Activated T-helper 2 cell treated with anti-CD3 and anti-CD28 coated beads, Interferon-gamma antibody, Interleukin-2, Interleukin-4, amounts not matched to agents 10 μg/mL and 5 μg/mL and 100 μg/mL, durations not matched to agents 14 hours and 24 hours and 36 hours (primary cell): ENCODE measurements at places on chromosomes 4 and X.

- DNase-seq, result no peak
These were observed 1027.3 kb downstream of the PCDH18 start for GRCh38 chr4:136505020-136505419.

DNA sequence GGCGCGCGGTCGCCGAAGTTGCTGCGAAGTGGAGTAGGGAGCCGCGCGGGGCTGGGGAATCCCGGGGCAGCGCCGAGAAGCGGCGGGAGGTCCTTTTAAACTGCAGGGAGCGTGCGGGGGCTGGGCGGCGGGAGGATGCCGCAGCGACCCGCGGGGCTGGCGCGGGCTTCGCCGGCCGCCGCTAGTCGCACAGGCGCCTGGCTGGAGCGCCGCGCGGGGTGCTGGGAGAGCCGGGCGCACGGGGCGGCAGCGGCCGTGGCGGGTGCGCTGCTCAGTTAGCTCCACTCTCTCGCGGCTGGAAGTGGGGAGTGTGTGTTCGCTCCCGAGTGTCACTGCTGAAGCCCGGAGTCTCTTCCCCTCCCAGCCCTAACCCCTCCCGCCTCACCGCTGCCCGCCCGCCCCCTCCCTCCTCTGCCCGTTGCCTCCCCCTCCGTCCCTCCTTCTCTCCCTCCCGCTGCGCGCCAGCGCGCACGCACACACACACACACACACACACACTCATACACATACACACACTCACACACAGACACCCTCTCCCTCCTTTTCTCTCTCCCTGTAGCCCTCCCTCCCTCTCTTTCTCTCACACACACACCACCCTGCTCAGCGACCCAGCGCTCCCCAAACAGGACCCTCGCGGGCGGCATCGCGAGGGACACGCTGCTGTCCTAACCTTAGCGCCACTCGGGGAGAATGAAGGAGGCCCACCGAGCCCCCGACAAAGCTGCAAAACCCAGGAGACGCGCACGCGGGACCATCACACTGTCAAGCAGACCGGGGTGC, at the start of gene NDNF:
Gene NDNF, minus strand, starts transcription at position 312 of the 780 bp plus-strand sequence. CDS start 26,698 bp downstream, outside the sequence.
- DNase-seq, result peak; percentile 23

- no peak for DNase-seq
These were observed 18.9 kb downstream of the ZBTB33 start for GRCh38 chrX:120269373-120270035.

DNA sequence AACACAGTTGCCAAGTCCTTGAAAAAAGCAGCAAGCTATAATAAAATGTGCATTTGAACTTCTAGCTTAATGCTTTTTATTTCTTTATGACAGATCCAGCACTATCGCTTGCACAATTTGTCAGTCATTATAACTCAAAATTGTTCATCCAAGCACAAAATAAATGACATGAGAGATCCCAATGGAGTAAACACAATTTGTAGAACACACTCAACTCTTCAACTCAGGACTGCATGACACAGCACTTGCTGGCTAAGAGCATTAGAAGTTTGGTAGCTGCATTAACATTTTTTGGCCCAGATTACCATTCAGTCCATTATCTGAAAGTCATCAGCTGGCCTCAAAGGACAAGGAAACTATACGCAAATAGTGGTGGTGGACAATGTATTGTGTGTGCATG, 530.1 kb downstream of the INPP4B start:
- no peak for DNase-seq

GRCh38 chr4:76366737-76367136, 54.2 kb downstream of the CCDC158 start:
- no peak for DNase-seq

- no peak for DNase-seq
These were observed 185.4 kb upstream of the MTMR8 start for GRCh38 chrX:64580605-64581004.

DNA sequence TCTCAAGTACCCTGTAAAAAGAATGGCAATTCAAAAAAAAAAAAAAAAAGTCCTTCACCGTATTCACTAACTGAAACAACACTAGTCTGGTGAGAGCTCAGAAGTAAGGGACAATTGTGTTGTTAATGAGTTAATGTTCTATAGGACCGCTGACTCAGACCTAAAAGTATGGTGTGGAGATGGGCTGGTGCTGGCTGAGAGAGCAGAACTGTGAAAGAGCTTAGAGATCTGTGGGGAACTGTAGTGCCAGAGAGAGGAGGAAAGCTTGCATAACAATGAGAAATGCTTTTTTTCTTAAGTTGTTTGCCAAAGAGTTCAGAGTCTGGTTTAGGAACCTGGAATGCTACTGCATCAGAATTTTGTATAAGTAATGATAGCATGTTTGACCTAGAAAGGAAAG, 65.1 kb downstream of the LHFPL1 start:
- DNase-seq, result no peak

- no peak for DNase-seq
These were observed 298.8 kb downstream of the TEX13A start for GRCh38 chrX:104921584-104922205.

- DNase-seq, result no peak
These were observed 6.0 kb downstream of the SLC2A9 start for GRCh38 chr4:10015140-10015753.

DNA sequence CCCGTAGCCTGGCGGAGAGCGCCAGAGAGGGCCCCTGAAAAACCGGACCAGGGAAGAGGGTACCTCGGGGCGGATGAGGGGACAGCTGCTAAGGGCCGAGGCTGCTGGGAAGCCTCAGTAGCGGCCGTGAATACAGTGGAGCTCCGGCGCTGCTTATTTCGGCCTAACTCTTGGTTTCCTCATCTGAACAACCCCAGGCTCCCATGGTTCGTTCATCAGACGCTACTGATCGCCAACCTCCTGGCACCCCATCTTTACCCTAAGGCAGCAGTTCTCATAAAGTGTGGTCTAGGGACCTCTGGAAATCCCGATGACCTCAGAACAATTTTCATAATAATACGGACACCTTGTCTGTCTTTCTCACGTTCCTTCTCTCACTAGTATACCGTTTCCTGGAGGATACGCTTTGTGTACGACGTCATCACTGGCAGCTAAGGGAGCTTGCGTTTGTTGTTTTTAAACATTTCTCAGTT, 645 bp upstream of the RAB28 start:
- DNase-seq, result no peak

- DNase-seq, result no peak
These were observed 36.0 kb downstream of the IRF2 start for GRCh38 chr4:184438375-184438774.

- DNase-seq, result no peak
These were observed 10.1 kb upstream of the NEUROG2 start for GRCh38 chr4:112526061-112526460.

DNA sequence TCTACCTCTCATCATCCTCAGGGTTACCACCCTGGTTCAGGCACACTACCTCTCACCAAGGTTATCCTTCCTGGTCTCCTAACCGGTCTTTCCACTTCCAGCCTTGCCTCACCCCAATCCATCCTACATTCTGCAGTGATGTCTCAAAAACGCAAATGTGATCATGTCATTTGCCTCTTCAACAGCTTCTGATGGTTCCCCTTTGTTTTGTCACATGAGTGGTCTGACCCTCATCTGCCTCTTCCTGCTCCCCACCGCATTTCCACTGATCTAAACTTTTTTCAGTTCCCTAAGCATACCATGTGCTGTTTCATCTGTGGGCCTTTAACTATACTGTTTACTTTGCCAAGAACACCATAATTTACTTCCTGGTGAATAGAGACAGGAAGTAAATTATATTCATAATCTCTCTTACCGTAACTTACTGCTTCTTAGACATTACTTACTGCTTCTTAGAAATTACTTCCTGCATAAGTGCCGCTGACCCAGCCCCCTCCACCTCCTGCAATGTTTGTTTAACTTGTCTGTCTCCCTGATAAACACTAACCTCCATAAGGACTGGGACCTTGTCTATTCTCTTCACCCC, 27.1 kb upstream of the NSUN7 start:
- DNase-seq, result no peak

- DNase-seq, result no peak
These were observed 32.8 kb downstream of the ABCE1 start for GRCh38 chr4:145130788-145131399.

GRCh38 chrX:108537005-108537404, 97.4 kb downstream of the COL4A5 start:
- DNase-seq, result no peak

- no peak for DNase-seq
These were observed 33.2 kb downstream of the NBDY start for GRCh38 chrX:56762220-56762619.

DNA sequence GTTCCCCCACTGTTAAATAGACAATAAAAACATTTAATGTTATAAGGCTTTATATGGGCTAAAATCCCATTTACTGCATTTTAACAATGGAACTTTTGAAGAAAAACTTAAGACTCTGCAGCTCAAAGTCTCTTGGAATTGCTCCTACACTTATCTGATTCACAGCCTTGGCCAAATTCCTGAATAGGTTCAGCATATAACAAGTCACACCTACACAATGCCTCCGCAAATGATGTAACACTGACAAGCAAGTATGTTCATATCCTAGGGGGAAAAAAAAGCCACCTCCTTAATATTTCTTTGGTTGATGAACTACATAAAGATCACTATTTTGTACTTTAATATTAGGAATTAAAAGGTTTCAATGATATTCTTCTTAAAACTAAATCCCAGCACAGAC, 34.5 kb downstream of the RPS6KA6 start:
- no peak for DNase-seq

GRCh38 chr4:154014407-154015321, 225.8 kb upstream of the SFRP2 start:
- no peak for DNase-seq

- DNase-seq, result no peak
These were observed 295.2 kb upstream of the AGA start for GRCh38 chr4:177737387-177737940.

GRCh38 chr4:60422439-60422838, 777.7 kb upstream of the ADGRL3 start:
- DNase-seq, result no peak

DNA sequence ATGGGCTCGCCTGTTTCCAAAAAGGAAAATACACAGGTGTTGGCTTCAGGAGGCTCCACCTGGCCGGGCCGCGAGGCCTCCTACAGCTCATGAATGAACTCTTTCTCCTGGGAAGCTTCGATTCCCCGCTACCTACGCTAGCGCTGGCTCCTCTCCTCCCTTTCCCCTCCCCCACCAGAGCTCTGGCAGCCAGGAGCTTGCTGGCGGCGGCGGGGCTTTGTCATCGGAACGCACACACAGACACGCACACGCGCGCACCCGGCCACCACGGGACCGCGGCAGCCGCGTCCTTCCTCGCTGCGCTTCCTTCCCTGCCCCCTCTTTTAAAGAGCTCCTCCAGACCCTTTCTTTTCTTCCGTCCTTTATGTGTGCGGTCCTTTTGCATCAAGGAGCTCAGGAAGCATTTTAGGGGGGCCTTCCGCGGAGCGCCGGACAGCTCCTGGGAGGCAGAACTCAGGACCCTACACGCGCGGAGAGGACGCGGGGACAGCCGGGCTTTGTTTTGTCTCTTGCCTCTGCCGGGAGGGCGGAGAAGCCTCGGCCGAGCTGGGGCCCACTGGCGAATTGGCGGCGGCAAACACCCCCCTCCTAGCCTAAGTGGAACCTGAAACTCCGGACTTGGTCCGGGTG, 70.2 kb upstream of the BCOR start:
- DNase-seq, result no peak

- DNase-seq, result no peak
These were observed 263.8 kb downstream of the NKX6-1 start for GRCh38 chr4:84235126-84235944.

DNA sequence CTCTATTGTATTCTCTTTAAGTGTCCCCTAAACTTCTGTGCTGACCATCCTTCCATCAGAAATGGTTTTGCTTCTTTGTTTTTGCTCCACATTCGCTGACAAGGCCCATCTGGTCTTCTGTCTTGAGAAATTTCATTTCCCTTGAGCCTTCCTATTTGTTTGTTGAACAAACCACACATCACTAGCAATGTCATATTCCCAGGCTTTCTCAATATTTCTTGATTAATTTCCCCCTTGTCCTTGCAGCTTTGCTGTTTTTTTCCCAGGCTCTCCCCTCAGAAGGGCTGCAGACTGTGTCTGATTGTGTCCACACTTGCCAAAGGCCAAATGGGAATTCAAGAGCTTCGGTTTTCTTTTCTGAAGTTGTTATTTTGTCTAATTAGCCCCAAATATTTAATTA, 158.9 kb downstream of the MID1IP1 start:
- DNase-seq, result no peak

DNA sequence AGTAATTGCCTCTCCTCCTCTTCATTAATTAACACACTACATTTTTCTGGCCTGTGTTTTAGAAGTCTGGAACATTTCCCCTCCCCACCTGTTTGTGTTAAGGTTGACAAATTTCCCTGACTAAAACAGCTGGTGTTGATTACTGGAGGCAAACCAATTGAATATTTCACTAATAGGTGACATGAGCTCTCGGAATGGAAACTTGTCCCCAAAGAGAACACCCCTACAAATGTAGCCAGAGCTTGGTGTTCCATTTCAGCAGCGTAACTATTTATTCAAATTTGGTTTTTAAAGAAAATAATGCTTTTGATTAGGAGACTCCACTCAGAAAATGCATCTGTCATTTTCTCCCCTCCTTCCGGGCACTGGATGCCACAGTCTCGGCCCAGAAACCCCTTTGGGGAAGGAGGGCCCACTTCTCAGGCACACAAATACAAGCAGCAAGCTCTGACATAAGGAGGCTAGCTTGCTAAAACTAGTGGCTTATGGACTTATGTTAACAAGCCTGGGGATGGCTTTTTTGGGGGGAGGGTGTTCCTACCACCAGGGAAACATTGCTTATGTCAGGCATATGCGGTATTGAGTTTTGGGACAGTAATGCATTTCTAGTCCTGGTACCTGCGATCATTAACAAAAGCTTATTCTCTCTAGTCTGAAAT, 2.2 kb downstream of the RNF150 start:
- no peak for DNase-seq

DNA sequence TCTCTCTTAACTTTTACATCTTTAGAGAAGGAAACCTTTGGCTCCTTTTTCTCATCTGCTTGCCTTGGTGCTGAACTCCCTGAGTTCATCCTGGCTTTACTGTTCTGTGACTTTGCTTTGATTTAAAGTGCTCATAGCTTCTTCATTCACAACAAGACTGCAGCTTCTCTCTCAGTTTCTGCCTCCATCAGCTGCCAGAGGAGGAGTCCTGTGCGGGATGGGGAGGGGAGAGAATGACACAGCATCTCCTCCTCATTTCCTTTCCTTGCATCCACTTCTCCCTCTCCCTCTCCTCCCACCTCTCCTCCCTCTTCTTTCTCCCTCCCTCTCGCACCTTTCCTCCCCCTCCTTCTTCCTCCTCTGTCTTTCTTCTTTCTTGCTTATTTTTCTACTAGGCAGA, 42.0 kb downstream of the CBLL2 start:
- no peak for DNase-seq

DNA sequence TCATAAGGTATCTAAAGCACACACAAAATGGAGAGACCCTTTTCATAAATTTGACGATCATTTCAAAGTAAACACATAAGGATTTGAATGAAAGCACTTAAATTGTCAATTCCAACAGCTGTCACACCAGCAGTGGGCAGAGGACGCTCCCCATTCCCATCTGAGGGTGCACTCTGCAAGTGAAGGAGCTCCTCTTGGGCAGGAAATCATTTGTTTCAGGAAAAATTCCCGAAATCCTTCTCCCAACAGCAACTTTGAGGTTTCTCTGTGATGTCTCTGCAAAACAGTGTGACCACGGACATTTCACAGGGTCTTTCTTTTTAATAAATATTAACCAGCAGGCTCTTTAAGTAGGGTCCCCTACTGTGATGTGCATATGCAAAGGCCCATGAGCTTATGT, 111.0 kb downstream of the EPHA5 start:
- no peak for DNase-seq
